Fibroblast of lung (primary cell): ENCODE measurements at places on chromosomes 5 and 9.

GRCh38 chr9:71990466-71990865 is 69.9 kb downstream of the C9orf57 start:
- no peak overlapping the region for H3K27ac ChIP-seq
- H3K36me3 ChIP-seq, result no peaks in the 10 kb centered on the region
- no peak overlapping the region for H3K4me3 ChIP-seq
- H3K4me1 ChIP-seq, result no peaks in the 10 kb centered on the region
- DNase-seq, result no peak

DNA sequence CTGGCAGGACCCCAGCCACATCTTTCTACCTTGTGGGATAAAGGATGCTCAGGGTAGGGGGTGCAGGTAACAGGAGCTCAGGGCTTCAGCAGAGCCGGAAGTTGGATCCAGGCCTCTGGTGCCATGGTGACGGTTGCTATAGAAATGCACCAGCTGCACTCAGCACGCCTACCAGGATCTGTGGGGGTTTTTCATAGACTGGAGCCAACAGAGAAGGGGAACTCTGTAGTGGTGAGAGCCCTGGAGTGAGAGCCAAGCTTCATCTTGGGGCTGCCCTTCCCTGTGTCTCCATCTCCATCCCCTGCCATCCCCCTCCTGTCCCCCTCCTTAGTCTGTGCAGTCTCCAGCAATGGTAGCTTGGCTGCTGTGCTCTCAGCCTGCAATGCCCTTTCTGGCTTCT is 27.5 kb upstream of the BOD1 start:
- H3K27ac ChIP-seq, result no peak overlapping the region
- no peak overlapping the region for H3K4me3 ChIP-seq
- H3K27me3 ChIP-seq, result no peaks in the 10 kb centered on the region
- H3K36me3 ChIP-seq, result no peaks in the 10 kb centered on the region
- DNase-seq, result no peak

- peak; percentile 62 for DNase-seq
- H3K36me3 ChIP-seq, result no peaks in the 10 kb centered on the region
- no peaks in the 10 kb centered on the region for H3K4me1 ChIP-seq
These were observed 128.4 kb upstream of the TRPM3 start for GRCh38 chr9:71249729-71250317.

- H3K27ac ChIP-seq, result no peak overlapping the region
- no peaks in the 10 kb centered on the region for H3K27me3 ChIP-seq
- peak; percentile 43 for DNase-seq
- no peaks in the 10 kb centered on the region for H3K4me1 ChIP-seq
These were observed 373.4 kb downstream of the GADD45G start for GRCh38 chr9:89978185-89978584.

DNA sequence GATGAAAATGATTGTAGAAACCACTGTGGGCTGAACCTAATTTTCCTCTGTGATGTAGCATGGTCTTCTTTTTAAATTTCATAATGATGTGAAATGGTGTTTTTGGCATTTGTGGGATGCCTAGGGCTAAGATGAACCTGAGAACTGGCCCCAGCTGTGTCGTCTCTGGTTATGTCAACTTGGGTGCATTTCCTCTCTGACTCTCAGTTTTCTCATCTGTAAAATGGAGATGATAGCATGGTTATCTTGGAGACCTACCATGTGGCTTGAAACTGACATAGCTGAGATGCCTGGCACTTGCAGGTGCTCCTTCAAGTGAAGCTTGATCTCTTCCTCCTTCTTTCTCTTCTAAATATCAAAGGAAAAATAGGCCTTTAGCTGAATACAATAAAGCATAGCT is 77.8 kb downstream of the BOD1 start:
- H3K4me1 ChIP-seq, result no peaks in the 10 kb centered on the region
- DNase-seq, result no peak
- H3K27ac ChIP-seq, result no peak overlapping the region
- no peaks in the 10 kb centered on the region for H3K36me3 ChIP-seq
- no peaks in the 10 kb centered on the region for H3K27me3 ChIP-seq

GRCh38 chr5:132772291-132773070 is 4.6 kb downstream of the SEPTIN8 start:
- H3K36me3 ChIP-seq, result no peaks in the 10 kb centered on the region
- H3K27ac ChIP-seq, result no peak overlapping the region
- peaks cover 26% of the 10 kb centered on the region for H3K4me1 ChIP-seq
- no peak overlapping the region for H3K4me3 ChIP-seq
- no peak for DNase-seq
- H3K27me3 ChIP-seq, result no peaks in the 10 kb centered on the region

GRCh38 chr5:54985301-54986268 is at the start of gene ESM1:
Gene ESM1, minus strand, starts transcription at chr5:54985593. Its CDS starts 76 bp downstream, at chr5:54985517.
- no peaks in the 10 kb centered on the region for H3K36me3 ChIP-seq
- peak within 1 kb of the TSS; percentile 57 for H3K27ac ChIP-seq
- peak within 1 kb of the TSS; percentile 46 for H3K4me3 ChIP-seq
- H3K4me1 ChIP-seq, result peaks cover 7% of the 10 kb centered on the region
- H3K27me3 ChIP-seq, result no peaks in the 10 kb centered on the region

GRCh38 chr9:97753975-97754374 is 56.8 kb upstream of the XPA start:
- H3K27me3 ChIP-seq, result peaks cover 16% of the 10 kb centered on the region
- no peak overlapping the region for H3K27ac ChIP-seq
- no peak overlapping the region for H3K4me3 ChIP-seq

DNA sequence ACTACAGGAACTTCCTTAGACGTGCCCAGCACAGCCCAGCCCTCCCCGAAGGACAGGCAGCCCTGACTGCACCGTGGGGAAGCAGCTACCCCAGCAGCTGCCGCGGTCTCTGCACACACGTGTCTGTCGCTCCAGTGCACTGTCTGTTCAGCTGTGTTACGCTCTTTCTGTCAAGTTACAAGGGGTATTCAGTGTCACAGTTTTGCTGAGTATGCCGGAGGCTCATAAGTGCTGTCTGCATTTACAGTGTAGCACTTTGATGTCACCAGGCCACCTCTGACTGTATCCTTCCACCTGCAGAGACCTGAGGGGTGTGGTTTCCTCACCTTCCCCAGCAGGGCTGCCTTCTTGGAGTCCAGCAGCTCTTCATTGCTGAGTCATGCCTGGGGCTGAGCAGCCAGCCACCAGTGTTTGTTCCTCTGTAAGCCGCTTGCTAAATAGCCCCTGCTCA is 126.8 kb downstream of the EHMT1 start:
- no peak for DNase-seq
- peaks cover 6% of the 10 kb centered on the region for H3K36me3 ChIP-seq
- H3K27ac ChIP-seq, result no peak overlapping the region

- DNase-seq, result peak; percentile 44
- H3K36me3 ChIP-seq, result peaks cover 6% of the 10 kb centered on the region
- no peaks in the 10 kb centered on the region for H3K27me3 ChIP-seq
- H3K4me3 ChIP-seq, result no peak overlapping the region
- peaks cover 12% of the 10 kb centered on the region for H3K4me1 ChIP-seq
These were observed 111.5 kb downstream of the MTREX start for GRCh38 chr5:55418994-55419968.

GRCh38 chr9:94888775-94889174 is 162.3 kb downstream of the AOPEP start:
- H3K4me1 ChIP-seq, result peaks cover 5% of the 10 kb centered on the region
- no peak for DNase-seq
- H3K27me3 ChIP-seq, result no peaks in the 10 kb centered on the region
- H3K4me3 ChIP-seq, result no peak overlapping the region
- H3K27ac ChIP-seq, result no peak overlapping the region
- H3K36me3 ChIP-seq, result no peaks in the 10 kb centered on the region

DNA sequence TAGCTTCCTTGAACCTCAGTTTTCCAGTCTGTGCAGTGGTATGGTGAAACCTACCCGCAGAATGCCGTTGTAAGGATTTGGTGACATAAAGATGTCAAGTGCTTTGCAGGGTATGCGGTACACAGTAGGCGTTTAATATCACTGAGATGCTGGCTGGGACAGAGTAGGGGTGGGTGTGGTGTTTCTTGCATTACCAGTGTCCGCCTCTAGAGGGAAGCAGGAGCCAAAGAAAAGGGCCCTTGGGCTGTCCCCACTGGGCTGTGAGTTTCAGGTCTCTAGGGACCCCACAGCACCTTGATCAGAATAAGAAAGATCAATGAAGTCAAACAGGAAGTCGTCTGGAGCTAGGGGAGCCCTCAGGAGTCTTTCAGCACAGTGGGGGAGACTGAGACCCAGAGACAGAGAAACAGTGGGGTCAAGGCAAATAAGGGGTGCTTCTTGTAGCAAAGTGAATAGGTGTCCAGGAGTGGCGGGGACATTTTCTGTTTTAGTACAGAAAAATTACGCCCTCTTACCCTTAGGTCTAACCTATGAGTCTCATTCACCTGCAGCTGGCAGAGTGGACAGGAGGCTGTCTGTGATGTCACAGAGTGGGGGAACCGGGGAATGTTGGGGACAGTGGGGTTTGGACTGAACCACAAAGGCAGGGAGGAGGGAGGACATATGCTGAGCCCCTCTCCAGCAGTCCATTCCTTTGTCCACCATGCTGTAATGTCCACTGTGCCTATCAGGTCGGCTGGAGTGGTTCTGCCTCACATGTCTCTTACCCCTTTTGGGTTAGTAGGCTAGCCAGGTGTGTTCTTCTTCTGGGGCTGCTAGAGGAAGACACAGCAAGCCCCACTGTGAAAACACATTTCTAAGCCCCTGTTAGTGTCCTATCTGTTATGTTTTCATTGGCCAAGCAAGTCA is 4.7 kb upstream of the TEX53 start:
- H3K4me1 ChIP-seq, result no peaks in the 10 kb centered on the region
- H3K27ac ChIP-seq, result no peak overlapping the region
- H3K4me3 ChIP-seq, result no peak overlapping the region
- peak; percentile 39 for DNase-seq
- peaks cover 5% of the 10 kb centered on the region for H3K27me3 ChIP-seq
- no peaks in the 10 kb centered on the region for H3K36me3 ChIP-seq

GRCh38 chr9:97140566-97140965 is 101.6 kb upstream of the CTSV start:
- H3K4me1 ChIP-seq, result no peaks in the 10 kb centered on the region
- no peaks in the 10 kb centered on the region for H3K36me3 ChIP-seq
- no peak for DNase-seq

DNA sequence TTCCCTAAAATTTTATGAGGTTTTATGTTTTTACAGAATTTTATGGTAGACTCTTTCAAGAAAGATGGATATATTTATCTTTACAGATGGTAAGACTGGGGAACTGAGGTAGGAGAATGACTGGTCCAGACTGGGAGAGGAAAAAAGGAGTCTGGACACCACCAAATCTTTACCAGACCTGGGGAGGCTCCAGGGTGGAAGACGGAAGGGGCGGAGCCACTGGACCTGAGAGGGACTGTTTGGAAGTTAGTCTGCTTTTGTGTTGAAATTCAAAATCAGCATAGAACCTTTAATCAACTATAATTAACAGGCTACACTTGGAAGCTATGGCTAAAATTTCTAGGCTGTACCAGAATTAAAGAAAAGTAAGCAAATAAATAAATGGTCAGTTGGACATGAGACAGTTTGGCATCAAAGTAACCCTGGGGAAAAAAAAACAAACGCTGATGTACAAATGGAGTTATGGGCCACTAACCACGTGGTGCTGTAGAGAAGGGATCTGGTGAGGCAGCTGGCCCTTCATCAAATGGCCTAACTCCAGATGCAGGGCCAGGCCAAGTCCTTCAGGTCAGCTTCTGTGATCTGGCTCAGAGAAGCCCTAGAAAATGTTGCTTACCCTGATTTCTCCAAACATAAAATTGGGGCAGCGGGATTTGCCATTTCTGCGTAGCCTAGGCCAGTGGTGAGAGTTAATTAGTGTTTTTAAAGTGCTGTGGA is 155.1 kb downstream of the ARSB start:
- no peak overlapping the region for H3K4me3 ChIP-seq
- peak; percentile 80 for DNase-seq
- H3K27ac ChIP-seq, result no peak overlapping the region
- H3K36me3 ChIP-seq, result no peaks in the 10 kb centered on the region

DNA sequence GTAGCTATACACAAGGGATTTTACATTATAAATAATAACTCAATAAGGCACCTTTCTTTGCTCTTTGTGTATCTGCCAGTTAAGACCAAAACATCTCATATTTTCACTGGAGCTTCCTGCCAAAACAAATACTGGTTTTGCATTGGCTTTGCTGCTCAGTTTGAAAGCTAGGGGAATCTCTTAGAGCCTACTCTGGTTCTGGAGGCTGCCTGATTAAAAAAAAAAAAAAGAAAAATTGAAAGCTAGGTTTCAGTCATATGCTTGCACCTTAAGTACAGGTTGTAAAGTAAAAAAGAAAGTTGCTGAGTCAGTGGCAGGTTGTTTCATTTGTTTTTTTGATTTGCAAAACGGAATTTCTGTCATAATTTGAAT is 2.3 kb downstream of the DENND4C start:
- H3K36me3 ChIP-seq, result no peaks in the 10 kb centered on the region
- peak; percentile 67 for DNase-seq
- no peak overlapping the region for H3K27ac ChIP-seq
- H3K4me3 ChIP-seq, result peak overlapping the region; percentile 82

DNA sequence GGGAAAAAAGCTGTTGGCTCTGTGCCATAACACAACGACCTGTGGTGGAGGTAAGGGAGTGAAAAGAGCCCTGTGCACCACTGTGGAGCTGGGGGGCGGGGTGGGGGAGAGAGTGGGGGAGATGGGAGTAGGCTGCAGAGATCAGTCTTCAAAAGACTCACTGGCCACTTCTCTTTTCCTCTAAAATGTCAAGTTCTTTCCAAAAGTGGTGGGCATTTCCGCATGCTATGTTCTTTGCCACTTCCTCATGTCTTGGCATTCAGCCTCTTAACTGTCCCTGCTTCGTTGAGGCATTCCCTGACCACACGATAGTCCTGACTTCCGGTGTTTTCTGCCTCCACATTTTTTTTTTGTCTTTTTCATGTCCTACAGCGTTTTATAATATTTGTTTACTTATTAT is 2.4 kb upstream of the PPP2R2B start:
- no peak for DNase-seq
- no peak overlapping the region for H3K4me3 ChIP-seq
- no peaks in the 10 kb centered on the region for H3K36me3 ChIP-seq
- peaks cover 2% of the 10 kb centered on the region for H3K27me3 ChIP-seq
- no peaks in the 10 kb centered on the region for H3K4me1 ChIP-seq
- no peak overlapping the region for H3K27ac ChIP-seq

- H3K27ac ChIP-seq, result peak overlapping the region; percentile 88
- no peak overlapping the region for H3K4me3 ChIP-seq
These were observed 1.7 kb upstream of the CANX start for GRCh38 chr5:179697108-179697507.

DNA sequence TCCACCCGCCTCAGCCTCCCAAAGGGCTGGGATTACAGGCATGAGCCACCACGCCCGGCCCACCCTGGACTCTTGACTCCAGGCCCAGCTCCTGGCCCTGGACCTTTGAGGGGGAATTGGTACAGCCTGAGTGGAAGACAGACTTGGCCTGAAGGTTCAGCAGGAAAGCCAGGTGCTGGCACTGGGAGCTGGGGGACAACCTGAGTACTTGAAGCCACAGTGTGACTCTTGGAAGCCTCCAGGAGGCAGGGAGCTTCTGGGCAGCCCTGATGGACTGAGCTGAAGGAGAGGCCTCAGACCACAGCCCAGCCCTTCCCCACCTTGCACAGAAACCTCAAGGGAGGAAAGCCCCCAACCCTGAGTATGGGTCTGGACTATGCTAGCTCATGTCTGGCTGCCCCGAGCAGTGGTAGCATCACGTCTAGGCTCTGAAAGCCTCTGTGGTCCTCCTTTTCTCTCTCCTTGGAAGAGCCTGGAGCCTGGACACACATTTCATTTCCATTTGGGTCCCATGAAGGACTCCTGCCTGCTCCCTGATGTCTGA is 54.1 kb downstream of the RASGEF1C start:
- no peaks in the 10 kb centered on the region for H3K27me3 ChIP-seq
- no peak overlapping the region for H3K27ac ChIP-seq
- DNase-seq, result no peak
- no peaks in the 10 kb centered on the region for H3K4me1 ChIP-seq
- H3K36me3 ChIP-seq, result no peaks in the 10 kb centered on the region
